Large intestine (tissue), 12 donors: ENCODE measurements at places on chromosomes 12 and 14. TPM values are rescaled to one million over a fixed set of nuclear protein-coding genes. Genes with fewer than 3 reads are reported as not detected.

Gene SLCO1B1
- polyA plus RNA-seq = not detected

GRCh38 chr12:12747278-12747677 lies 30.1 kb downstream of the CDKN1B start:
- DNase-seq = no peak
- no peak overlapping the region for H3K4me3 ChIP-seq
- no peaks in the 10 kb centered on the region for H3K27me3 ChIP-seq
- H3K4me1 ChIP-seq = peaks cover 6% of the 10 kb centered on the region
- no peak overlapping the region for H3K27ac ChIP-seq

Gene NFE2
- 2.1 TPM for polyA plus RNA-seq

GRCh38 chr14:71384007-71384845 lies 477.0 kb downstream of the PCNX1 start:
- no peak overlapping the region for H3K4me3 ChIP-seq
- H3K36me3 ChIP-seq = no peaks in the 10 kb centered on the region
- H3K27ac ChIP-seq = no peak overlapping the region
- no peaks in the 10 kb centered on the region for H3K27me3 ChIP-seq
- DNase-seq = no peak

DNA sequence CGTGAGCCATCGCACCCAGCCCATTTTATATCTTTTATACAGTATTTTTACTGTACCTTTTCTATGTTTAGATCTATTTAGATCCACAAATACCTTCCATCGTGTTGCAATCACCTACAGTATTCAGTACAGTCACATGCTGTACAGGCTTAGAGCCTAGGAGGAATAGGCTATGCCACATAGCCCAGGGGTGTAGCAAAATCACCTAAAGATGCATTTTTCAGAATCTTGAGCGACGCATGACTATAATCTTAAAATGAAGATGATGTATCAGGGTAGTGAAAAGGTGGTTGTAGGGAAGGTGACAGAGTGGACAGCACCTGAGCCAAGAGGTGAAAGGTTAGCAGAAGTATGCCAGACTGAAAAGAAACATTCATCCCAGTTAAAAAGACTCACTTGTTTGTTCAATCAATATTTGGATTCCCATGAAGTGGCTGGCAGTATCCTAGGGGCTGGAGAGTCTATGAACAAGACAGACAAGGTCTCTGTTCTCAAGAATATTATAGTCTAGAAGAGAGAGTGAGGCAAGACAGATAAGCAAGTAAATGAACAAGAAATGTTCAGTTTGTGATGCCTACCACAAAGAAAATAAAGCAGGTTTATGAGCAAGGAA lies 3.6 kb downstream of the SPRING1 start:
- H3K4me3 ChIP-seq = no peak overlapping the region
- peaks cover 7% of the 10 kb centered on the region for H3K4me1 ChIP-seq

Gene ACVRL1
- 17.7 TPM for polyA plus RNA-seq

DNA sequence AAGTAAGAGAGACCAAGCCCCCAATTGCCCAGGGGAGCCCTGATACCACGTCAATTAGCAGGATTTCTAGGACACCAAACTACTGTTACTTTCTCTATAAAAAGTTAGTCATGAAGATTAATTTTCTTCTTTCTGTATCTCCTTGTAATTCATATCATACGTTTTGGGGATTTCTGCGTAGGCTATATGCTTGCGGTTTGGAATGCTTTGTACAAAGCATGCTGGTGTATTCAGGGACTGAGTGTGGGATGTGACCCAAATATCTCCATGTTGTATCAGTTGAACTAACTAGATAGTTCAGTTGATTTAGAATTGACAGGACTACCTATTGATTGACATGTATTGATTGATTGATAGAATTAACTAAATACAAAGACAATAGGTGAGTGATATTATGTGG lies 7.7 kb downstream of the GPR33 start:
- no peaks in the 10 kb centered on the region for H3K27me3 ChIP-seq
- H3K36me3 ChIP-seq = no peaks in the 10 kb centered on the region
- H3K4me1 ChIP-seq = no peaks in the 10 kb centered on the region
- no peak for DNase-seq

- DNase-seq = peak; percentile 34
- no peaks in the 10 kb centered on the region for H3K36me3 ChIP-seq
- peaks cover 2% of the 10 kb centered on the region for H3K4me1 ChIP-seq
- H3K27me3 ChIP-seq = no peaks in the 10 kb centered on the region
Observed at GRCh38 chr14:102565331-102565887, 27.0 kb upstream of the RCOR1 start.

GRCh38 chr12:104426926-104427546 lies 29.7 kb upstream of the CHST11 start:
- no peak overlapping the region for H3K27ac ChIP-seq
- no peaks in the 10 kb centered on the region for H3K36me3 ChIP-seq
- H3K4me3 ChIP-seq = no peak overlapping the region
- no peak for DNase-seq
- no peaks in the 10 kb centered on the region for H3K4me1 ChIP-seq

DNA sequence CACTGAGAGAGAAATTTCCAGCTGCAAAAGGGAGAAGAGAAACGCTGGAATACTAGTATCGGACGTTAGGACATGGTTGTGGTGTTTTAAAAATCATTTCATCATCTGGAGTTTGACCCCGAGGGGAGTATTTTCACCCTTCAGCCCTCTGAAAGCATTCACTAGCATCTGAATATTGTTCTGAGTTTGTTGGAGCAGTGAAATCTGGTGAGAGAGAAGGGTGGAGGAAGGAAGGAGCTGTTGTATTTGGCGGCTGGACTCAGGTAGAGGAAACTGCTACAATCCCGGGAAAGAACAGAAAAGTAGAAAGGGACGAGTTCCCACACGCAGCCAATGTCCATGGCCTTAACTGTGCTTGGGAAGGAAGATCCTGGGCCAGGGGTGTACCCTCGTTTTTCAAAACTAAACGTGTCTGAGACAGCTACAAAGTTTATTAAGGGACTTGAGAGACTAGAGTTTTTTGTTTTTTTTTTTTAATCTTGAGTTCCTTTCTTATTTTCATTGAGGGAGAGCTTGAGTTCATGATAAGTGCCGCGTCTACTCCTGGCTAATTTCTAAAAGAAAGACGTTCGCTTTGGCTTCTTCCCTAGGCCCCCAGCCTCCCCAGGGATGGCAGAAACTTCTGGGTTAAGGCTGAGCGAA lies 896 bp upstream of the CDKN1B start:
- DNase-seq = peak; percentile 82
- H3K27me3 ChIP-seq = no peaks in the 10 kb centered on the region
- H3K27ac ChIP-seq = peak overlapping the region; percentile 100
- H3K4me3 ChIP-seq = peak overlapping the region; percentile 98
- peaks cover 22% of the 10 kb centered on the region for H3K4me1 ChIP-seq

- H3K4me3 ChIP-seq = no peak overlapping the region
- DNase-seq = no peak
- H3K27ac ChIP-seq = no peak overlapping the region
- H3K36me3 ChIP-seq = peaks cover 2% of the 10 kb centered on the region
Observed at GRCh38 chr14:81366884-81367283, 33.2 kb downstream of the STON2 start.

- no peak overlapping the region for H3K27ac ChIP-seq
- peaks cover 3% of the 10 kb centered on the region for H3K36me3 ChIP-seq
- H3K27me3 ChIP-seq = no peaks in the 10 kb centered on the region
- H3K4me1 ChIP-seq = no peaks in the 10 kb centered on the region
- DNase-seq = no peak
- no peak overlapping the region for H3K4me3 ChIP-seq
Observed at GRCh38 chr12:20486233-20486632, 117.9 kb downstream of the PDE3A start.

Gene GPR84
- 0.16 TPM for polyA plus RNA-seq

- no peaks in the 10 kb centered on the region for H3K36me3 ChIP-seq
- no peak for DNase-seq
- H3K27ac ChIP-seq = no peak overlapping the region
- H3K4me3 ChIP-seq = no peak overlapping the region
- no peaks in the 10 kb centered on the region for H3K27me3 ChIP-seq
- H3K4me1 ChIP-seq = no peaks in the 10 kb centered on the region
Observed at GRCh38 chr14:72377016-72377415, 444.8 kb downstream of the RGS6 start.

Gene AP5M1
- polyA plus RNA-seq = 51.2 TPM

Gene E2F7
- polyA plus RNA-seq = 3.7 TPM

- DNase-seq = no peak
- H3K27me3 ChIP-seq = no peaks in the 10 kb centered on the region
- H3K27ac ChIP-seq = no peak overlapping the region
- no peaks in the 10 kb centered on the region for H3K4me1 ChIP-seq
- H3K4me3 ChIP-seq = no peak overlapping the region
Observed at GRCh38 chr14:50601394-50601793, 41.4 kb downstream of the ATL1 start.

Gene SMAGP
- polyA plus RNA-seq = 25.3 TPM

DNA sequence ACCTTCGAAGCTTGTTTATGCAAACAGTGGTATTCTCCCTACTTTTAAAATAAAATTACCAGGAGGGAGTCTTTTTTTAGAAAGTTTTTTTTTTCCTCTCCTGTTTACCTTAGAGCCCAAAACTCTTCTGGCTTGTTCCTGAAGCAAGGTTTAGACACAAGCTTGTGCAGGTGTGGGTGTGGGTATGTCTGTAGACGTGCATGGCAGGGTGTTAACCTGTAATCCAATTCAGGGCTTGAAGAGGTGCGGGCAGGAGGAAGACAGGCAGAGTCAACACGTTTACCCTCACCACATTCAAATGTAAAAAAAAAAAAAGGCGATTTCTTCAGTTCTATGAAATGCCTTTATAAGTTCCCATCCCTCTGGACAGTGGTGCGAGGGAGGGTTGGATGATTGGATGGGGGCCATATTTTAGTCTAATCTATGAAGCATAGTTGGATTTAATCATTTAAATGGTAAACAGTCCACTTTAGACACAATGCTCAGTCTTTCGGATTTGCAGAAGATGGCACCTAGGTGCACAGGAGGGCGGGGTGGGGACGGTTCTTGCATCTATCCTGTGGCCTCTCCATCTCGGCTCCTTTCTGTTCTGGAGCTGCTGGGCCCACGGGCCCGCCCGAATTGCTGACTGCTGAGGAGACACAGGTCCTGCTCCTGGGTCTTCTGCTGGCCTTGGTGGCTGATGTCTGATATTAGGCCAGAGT lies 982 bp upstream of the NINJ2 start:
- no peak overlapping the region for H3K4me3 ChIP-seq
- no peak overlapping the region for H3K27ac ChIP-seq
- no peaks in the 10 kb centered on the region for H3K4me1 ChIP-seq
- peaks cover 14% of the 10 kb centered on the region for H3K27me3 ChIP-seq

GRCh38 chr14:32121948-32122347 lies 44.8 kb downstream of the ARHGAP5 start:
- H3K4me3 ChIP-seq = no peak overlapping the region
- no peak for DNase-seq
- H3K27ac ChIP-seq = no peak overlapping the region
- H3K4me1 ChIP-seq = no peaks in the 10 kb centered on the region

GRCh38 chr14:93076755-93077154 lies 39.0 kb downstream of the ITPK1 start:
- H3K4me3 ChIP-seq = no peak overlapping the region
- no peak overlapping the region for H3K27ac ChIP-seq
- DNase-seq = no peak
- H3K36me3 ChIP-seq = peaks cover 6% of the 10 kb centered on the region
- peaks cover 34% of the 10 kb centered on the region for H3K4me1 ChIP-seq

- DNase-seq = peak; percentile 19
- peak overlapping the region; percentile 85 for H3K27ac ChIP-seq
- H3K36me3 ChIP-seq = no peaks in the 10 kb centered on the region
- H3K27me3 ChIP-seq = no peaks in the 10 kb centered on the region
- peak overlapping the region; percentile 84 for H3K4me3 ChIP-seq
- H3K4me1 ChIP-seq = peaks cover 6% of the 10 kb centered on the region
Observed at GRCh38 chr14:59187802-59188460, 536 bp upstream of the DAAM1 start.

DNA sequence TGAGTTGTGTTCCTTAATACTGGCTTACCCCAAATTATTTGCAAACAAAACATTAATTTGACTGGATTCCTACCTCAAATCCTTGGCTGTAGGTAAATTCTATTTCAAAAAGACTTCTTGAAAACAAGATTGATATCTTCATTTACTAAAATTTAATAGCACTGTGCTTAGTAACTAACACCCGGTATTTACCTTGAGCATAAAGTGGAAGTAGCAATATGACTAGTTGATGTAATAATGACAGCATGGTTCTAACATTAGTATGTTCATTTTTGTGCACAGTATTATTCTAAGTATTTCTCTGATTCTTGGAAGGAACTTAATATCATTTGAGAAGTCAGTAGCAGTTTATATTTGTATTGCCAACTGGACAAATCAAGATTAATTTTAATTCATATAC lies 96.8 kb downstream of the PPHLN1 start:
- H3K27me3 ChIP-seq = no peaks in the 10 kb centered on the region
- peaks cover 2% of the 10 kb centered on the region for H3K36me3 ChIP-seq
- H3K27ac ChIP-seq = no peak overlapping the region

GRCh38 chr14:34251662-34252061 lies 210.4 kb downstream of the SPTSSA start:
- H3K4me1 ChIP-seq = no peaks in the 10 kb centered on the region
- DNase-seq = no peak
- no peaks in the 10 kb centered on the region for H3K36me3 ChIP-seq
- no peaks in the 10 kb centered on the region for H3K27me3 ChIP-seq
- H3K4me3 ChIP-seq = no peak overlapping the region
- no peak overlapping the region for H3K27ac ChIP-seq

GRCh38 chr12:46377678-46378077 lies 5.1 kb upstream of the SLC38A2 start:
- no peak overlapping the region for H3K4me3 ChIP-seq
- no peaks in the 10 kb centered on the region for H3K36me3 ChIP-seq
- peaks cover 8% of the 10 kb centered on the region for H3K4me1 ChIP-seq
- H3K27ac ChIP-seq = no peak overlapping the region

DNA sequence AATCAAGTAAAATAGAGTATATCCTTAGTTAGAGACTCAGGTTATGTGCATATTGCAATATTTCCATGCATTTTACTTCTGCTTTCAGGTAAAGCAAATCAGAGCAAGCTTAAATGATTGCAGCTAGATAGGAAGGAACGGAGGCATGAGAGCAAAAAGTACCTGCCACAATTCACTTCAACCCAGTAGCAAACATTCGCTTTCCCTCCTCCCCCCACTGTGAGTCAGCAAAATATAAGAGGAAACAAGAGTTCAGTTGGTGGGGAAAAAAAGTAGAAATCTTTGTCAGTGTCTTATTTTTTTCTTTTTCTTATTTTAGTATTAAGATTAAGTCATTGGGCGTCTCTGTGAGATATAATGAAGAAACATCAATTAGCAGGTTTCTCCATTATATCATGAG lies 475.4 kb downstream of the NPAS3 start:
- H3K4me1 ChIP-seq = no peaks in the 10 kb centered on the region
- H3K27me3 ChIP-seq = no peaks in the 10 kb centered on the region
- no peak for DNase-seq
- H3K27ac ChIP-seq = no peak overlapping the region
- H3K4me3 ChIP-seq = no peak overlapping the region
- no peaks in the 10 kb centered on the region for H3K36me3 ChIP-seq

Gene KRT71
- 0.04 TPM for polyA plus RNA-seq

Gene YEATS4
- polyA plus RNA-seq = 21.0 TPM

- no peak overlapping the region for H3K27ac ChIP-seq
- H3K36me3 ChIP-seq = no peaks in the 10 kb centered on the region
- no peak overlapping the region for H3K4me3 ChIP-seq
- H3K27me3 ChIP-seq = no peaks in the 10 kb centered on the region
- H3K4me1 ChIP-seq = peaks cover 17% of the 10 kb centered on the region
- DNase-seq = no peak
Observed at GRCh38 chr14:77603654-77604255, 12.7 kb downstream of the SPTLC2 start.

- H3K27me3 ChIP-seq = no peaks in the 10 kb centered on the region
- peaks cover 11% of the 10 kb centered on the region for H3K4me1 ChIP-seq
- H3K4me3 ChIP-seq = no peak overlapping the region
Observed at GRCh38 chr12:121776190-121777098, 17.0 kb downstream of the RHOF start.

Gene TBC1D30
- 14.3 TPM for polyA plus RNA-seq

- H3K36me3 ChIP-seq = no peaks in the 10 kb centered on the region
- no peak overlapping the region for H3K27ac ChIP-seq
- H3K27me3 ChIP-seq = peaks cover 5% of the 10 kb centered on the region
- H3K4me1 ChIP-seq = no peaks in the 10 kb centered on the region
- DNase-seq = no peak
- no peak overlapping the region for H3K4me3 ChIP-seq
Observed at GRCh38 chr12:5511644-5512600, 80.0 kb downstream of the NTF3 start.
